DMS153 (cell line): ENCODE measurements at places on chromosomes 12 and 14.

GRCh38 chr12:51874000-51874399 lies 13.9 kb upstream of the ANKRD33 start:
- no peak for DNase-seq

DNA sequence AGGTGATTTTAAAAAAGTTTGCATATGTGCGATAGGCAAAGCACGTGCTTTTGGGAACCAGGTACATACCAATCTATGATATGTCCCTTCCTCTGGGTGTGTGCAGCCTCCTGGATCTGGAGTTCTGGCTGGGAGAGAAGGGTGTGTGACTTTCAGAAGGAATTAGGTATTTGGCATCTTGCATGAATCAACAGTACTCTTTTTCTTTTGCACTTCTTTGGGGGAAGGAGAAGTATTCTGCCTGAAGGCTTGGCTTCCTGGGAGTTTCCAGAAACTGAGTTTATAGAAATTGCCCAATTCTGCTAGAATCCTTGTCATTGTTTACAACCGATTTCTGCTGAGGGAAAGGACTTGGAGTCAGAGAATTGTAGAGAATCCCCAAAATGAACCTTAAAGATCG lies 2.9 kb upstream of the CLMN start:
- DNase-seq = no peak

- DNase-seq = no peak
These were observed 249.2 kb upstream of the PWP1 start for GRCh38 chr12:107436376-107436775.

GRCh38 chr14:94313991-94314655 lies 9.0 kb downstream of the SERPINA6 start:
- no peak for DNase-seq

- DNase-seq = no peak
These were observed 41.3 kb downstream of the CCNK start for GRCh38 chr14:99522457-99522891.

- DNase-seq = peak; percentile 59
These were observed 25.0 kb downstream of the HIP1R start for GRCh38 chr12:122860040-122860853.

DNA sequence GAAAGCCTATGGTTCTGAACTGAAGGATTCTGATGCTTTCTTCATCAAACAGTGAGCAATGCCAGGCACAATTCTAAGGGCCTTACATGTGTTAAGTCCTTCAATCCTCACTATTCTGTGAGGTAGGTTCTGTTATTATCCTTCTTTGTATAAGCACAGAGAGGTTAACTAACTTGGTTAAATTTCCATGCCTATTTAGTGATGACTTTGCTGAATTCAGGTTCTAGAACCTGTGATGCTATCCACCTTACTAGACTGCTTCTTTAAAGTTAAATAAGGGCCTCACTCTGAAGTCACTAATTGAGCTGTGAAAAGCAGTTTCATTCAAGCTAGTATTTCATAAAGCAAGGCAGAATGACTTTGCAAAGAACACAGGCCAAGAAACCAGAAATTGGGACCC lies 138.9 kb upstream of the PARP11 start:
- no peak for DNase-seq

DNA sequence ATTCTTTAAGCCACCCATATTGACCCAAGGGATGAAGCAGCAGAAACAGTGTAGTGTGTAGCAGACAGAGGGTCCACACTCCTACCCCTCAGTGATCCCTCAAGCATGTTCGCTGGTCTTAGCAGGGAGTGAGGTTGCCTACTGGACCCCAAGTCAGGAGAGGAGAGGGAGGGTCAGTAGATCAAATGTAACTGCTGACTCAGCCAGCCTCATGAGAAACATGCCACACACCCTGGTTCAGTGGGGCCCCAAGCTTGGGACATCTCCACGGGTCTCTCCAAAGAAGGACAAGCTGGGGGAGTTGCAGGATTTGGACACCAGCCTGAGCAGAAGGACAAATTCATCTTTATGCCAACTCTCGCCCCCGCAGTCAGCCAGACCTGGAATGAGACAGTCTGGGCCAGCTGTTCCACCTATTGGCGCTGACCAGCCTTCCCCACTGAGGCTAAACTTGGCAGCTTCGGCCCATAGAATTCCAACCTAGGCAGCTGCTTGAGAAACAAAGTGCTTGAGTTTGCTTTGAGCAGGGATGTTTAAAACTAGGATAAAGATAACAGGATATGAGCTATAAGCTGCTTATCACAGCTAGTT lies 66.0 kb upstream of the ACTN1 start:
- no peak for DNase-seq

- no peak for DNase-seq
These were observed 151.1 kb downstream of the KIF26A start for GRCh38 chr14:104289507-104289906.

- no peak for DNase-seq
These were observed 94.1 kb downstream of the LGR5 start for GRCh38 chr12:71533703-71534102.

DNA sequence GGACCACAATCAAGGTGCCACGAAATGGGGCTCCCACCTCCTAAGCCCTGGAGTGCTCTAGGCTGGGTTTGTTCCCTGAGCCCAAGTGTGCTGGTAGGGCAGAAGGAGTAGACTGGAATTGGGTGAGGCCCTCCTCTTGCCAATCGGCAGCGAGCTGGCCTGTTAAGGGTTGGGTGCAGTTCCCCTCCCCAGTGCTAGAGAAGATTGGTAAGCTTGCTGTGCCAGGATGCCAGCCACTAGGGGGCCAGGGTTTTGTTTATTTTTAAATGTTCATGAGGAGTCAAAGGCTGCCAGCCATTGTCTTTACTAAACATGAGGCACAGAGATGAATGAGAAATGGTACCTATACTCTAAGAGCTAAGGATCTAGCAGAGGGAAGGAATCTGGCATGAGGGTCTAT lies 79.7 kb downstream of the SPTB start:
- no peak for DNase-seq

DNA sequence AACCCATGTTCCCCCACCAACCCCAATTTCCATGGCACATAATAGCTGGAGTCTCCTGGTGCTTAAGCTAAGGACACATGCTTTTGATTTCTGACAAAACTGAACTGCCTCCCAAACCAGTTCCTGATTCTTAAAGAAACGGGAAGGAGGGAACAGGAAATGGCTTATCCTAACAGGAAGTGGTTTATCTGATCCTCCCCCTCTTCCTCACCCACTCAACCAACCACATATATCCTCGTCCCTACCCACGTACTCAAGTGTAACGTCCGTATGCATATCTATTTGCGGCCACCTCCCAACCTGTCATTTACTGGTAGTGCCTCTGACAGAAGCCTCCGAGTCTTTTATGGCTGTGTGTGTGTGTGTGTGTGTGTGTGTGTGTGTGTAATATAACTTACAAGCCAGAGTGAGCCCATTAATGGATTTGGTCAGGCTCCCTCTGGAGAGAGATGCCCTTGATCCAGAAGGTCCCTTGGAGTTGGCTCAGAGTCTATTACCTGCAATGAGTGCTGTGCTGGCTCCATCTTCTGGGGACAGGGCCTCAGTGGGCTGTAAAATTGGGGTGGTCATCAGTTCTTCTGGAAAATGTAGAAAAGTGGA lies 7.7 kb downstream of the DAZAP2 start:
- peak; percentile 64 for DNase-seq
